ENCODE measurements at places on chromosomes 13 and 19. TPM values are rescaled to one million over a fixed set of nuclear protein-coding genes. Genes with fewer than 3 reads are reported as not detected.
A peak's percentile ranks its signal among the peaks of the same experiment; 100 is the strongest.

- no peak overlapping the region for H3K4me3 ChIP-seq
- H3K36me3 ChIP-seq, result no peaks in the 10 kb centered on the region
- no peaks in the 10 kb centered on the region for H3K27me3 ChIP-seq
- no peak for DNase-seq
Observed at GRCh38 chr13:30429721-30430694, 7.7 kb downstream of the UBE2L5 start.

- H3K4me1 ChIP-seq, result no peaks in the 10 kb centered on the region
- H3K36me3 ChIP-seq, result no peaks in the 10 kb centered on the region
- H3K27ac ChIP-seq, result no peak overlapping the region
- DNase-seq, result no peak
- H3K27me3 ChIP-seq, result peaks cover 2% of the 10 kb centered on the region
Observed at GRCh38 chr13:83182845-83183244, 699.4 kb downstream of the SLITRK1 start.

DNA sequence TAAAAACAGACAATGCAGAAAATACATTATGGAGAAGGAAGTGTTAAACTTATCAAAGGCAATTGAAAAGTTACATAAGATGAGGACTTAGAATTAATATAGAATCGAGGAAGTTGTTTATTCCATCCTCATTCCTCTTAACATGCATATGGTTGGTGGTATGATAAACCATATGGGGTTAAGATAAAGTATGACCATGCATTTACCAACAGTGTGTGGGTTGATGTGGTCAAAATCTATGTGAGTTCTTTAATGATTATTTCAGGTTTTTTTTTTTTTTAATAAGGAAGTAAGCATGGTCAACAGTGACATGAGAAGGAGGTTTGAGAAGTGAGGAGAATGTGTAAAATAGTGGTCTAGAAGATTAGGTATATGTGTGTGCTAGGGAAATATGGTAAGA is 94.5 kb downstream of the TDRD3 start:
- H3K36me3 ChIP-seq, result peaks cover 55% of the 10 kb centered on the region
- DNase-seq, result no peak
- H3K27ac ChIP-seq, result no peak overlapping the region

- H3K27ac ChIP-seq, result no peak overlapping the region
- H3K4me1 ChIP-seq, result no peaks in the 10 kb centered on the region
- H3K36me3 ChIP-seq, result no peaks in the 10 kb centered on the region
Observed at GRCh38 chr19:32816555-32817099, 52.9 kb downstream of the SLC7A9 start.

GRCh38 chr13:60150538-60150937 is 13.2 kb downstream of the DIAPH3 start:
- no peaks in the 10 kb centered on the region for H3K36me3 ChIP-seq
- no peak overlapping the region for H3K27ac ChIP-seq
- no peak overlapping the region for H3K4me3 ChIP-seq
- H3K27me3 ChIP-seq, result peaks cover 1% of the 10 kb centered on the region

- H3K27ac ChIP-seq, result peak overlapping the region; percentile 63
- H3K4me3 ChIP-seq, result peak overlapping the region; percentile 71
- peaks cover 2% of the 10 kb centered on the region for H3K27me3 ChIP-seq
Observed at GRCh38 chr19:2032296-2032941, 16.9 kb upstream of the BTBD2 start.

GRCh38 chr13:31093145-31093885 is 68.4 kb downstream of the HSPH1 start:
- DNase-seq, result no peak

- no peaks in the 10 kb centered on the region for H3K36me3 ChIP-seq
- no peaks in the 10 kb centered on the region for H3K27me3 ChIP-seq
- no peak overlapping the region for H3K27ac ChIP-seq
- no peak for DNase-seq
- no peak overlapping the region for H3K4me3 ChIP-seq
Observed at GRCh38 chr13:71316792-71317363, 550.1 kb downstream of the DACH1 start.

GRCh38 chr13:99027260-99027659 is 49.4 kb upstream of the DOCK9 start:
- no peak overlapping the region for H3K27ac ChIP-seq
- H3K4me3 ChIP-seq, result no peak overlapping the region

DNA sequence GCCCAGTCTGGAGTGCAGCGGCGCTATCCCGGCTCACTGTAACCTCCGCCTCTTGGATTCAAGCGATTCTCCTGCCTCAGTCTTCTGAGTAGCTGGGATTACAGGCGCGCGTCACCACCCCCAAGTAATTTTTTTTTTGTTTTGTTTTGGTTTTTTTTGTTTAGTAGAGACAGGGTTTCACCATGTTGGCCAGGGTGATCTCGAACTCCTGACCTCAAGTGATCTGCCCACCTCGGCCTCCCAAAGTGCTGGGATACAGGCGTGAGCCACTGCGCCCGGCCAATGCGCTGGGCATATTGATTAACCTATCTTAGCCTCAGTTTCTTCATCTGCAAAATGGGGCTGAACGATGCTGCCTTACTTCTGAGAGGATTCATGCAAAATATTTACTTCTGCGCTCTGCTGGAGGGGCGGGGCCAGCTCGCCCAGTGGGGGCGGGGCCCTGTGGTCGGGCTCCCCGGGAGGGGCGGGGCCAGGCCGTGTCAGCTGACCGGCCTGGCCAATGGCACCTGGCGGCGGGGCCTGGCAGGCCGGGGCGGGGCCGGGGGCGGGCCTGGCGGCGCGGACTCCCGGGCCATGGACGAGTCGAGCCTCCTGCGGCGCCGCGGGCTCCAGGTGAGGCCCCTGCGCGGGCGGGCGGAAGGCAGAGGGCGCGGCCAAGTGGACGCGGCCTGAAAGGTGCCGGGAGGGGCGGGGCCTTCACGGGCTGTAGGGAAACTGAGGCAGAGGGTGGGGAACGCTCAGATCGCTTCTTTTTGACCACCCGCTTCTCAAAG is at the start of gene MAST3:
Gene MAST3 (plus strand): TSS at position 562 of the 776 bp plus-strand sequence. CDS start 15 bp downstream, at position 577.
- DNase-seq, result peak; percentile 85
- peaks cover 2% of the 10 kb centered on the region for H3K27me3 ChIP-seq
- no peaks in the 10 kb centered on the region for H3K36me3 ChIP-seq
- peaks cover 22% of the 10 kb centered on the region for H3K4me1 ChIP-seq
- peak within 1 kb of the TSS; percentile 43 for H3K27ac ChIP-seq

DNA sequence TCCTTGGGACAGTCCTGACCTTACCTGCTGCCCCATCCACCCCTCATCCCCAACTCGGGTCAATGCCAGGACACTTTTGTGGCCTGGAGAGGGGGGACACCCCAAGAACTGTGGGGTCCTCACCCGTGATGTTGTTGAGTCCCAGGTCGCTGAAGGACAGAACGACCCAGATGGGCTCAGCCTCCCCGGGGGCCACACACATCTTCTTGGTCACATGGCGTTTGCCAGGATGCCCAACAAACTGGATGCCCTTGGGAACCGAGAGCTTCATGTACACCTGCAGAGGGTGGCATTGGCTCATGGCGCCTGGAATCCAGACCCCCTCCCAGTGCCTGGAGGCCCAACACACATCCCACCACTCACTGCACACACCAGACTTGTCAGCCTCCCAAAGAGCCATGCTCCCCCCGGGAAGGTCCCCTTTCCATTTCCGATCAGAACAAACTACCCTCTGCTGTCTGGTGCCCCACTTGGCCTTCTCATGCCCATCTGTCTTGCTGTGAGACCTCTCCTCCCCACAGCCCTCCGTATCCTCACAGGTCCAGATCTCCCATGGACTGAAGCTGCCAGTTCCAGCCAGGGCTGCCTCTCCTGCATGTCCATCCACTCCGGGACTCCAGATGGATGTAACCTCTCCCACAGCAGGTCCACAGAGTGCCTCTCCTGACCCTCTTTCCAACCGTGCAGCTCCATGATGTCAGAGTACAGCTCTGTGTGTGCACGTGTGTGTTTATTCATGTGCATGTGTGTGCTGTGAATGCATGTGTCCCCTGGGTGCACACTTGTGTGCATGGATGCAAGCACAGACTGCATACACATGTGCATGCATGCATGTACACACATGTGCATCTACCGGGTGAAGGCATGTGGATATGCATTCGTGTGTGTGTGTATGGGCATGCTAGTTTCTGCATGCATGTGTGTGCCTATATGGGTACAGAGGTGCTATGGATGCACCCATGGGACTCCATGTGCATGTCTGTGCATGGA is 58.4 kb downstream of the F2RL3 start:
- H3K4me3 ChIP-seq, result no peak overlapping the region
- peaks cover 5% of the 10 kb centered on the region for H3K27me3 ChIP-seq
- no peaks in the 10 kb centered on the region for H3K4me1 ChIP-seq
- H3K36me3 ChIP-seq, result no peaks in the 10 kb centered on the region
- H3K27ac ChIP-seq, result no peak overlapping the region

GRCh38 chr19:39156326-39157230 is 31.0 kb downstream of the PAK4 start:
- peak overlapping the region; percentile 61 for H3K27ac ChIP-seq
- H3K4me1 ChIP-seq, result peaks cover 35% of the 10 kb centered on the region
- H3K27me3 ChIP-seq, result peaks cover 8% of the 10 kb centered on the region

GRCh38 chr13:106534639-106535551 is 567 bp downstream of the EFNB2 start:
- peaks cover 25% of the 10 kb centered on the region for H3K4me1 ChIP-seq
- peaks cover 19% of the 10 kb centered on the region for H3K27me3 ChIP-seq
- H3K4me3 ChIP-seq, result peak overlapping the region; percentile 85

DNA sequence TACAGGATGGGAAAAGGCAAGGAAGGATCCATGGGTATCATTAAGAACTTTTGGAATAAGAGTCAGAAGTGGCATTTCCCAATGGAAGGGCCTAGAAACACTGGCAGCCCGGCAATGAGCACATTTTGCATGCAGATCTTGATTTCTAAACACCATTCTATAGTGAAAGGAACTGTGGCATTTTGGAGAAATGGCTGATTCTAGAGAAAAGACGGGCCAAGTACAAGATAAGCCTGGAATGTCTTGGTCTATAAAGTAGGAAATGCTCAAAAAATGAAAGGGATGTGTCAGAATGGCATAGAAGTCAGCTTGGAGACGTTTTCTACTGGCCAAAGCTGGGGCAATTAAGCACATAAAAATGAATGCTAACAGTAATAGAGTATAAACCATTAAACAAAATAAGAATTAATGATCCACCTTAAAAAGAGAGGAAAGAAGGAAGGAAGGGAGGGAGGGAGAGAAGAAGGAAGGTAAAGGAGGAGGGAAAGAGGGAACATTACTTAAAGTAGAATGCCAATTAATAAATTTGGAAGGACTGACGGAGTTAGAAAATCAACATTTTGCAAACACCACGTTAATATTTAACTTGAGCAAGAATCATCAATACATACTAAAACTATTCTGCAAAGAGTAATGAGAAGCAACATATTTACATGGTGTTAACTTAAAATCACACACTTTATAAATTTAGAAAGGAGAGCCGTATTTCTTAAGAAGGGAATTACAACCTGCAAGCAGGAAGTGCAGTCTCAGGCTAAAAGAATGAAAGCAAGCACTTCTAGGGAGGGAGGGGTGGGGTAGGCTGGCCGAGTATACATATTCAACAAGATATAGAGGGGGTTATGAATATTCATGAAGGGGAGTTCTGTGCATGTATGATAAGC is 78.9 kb downstream of the ANKRD10 start:
- no peak overlapping the region for H3K27ac ChIP-seq
- peaks cover 7% of the 10 kb centered on the region for H3K27me3 ChIP-seq
- H3K4me3 ChIP-seq, result no peak overlapping the region
- no peak for DNase-seq
- no peaks in the 10 kb centered on the region for H3K4me1 ChIP-seq

DNA sequence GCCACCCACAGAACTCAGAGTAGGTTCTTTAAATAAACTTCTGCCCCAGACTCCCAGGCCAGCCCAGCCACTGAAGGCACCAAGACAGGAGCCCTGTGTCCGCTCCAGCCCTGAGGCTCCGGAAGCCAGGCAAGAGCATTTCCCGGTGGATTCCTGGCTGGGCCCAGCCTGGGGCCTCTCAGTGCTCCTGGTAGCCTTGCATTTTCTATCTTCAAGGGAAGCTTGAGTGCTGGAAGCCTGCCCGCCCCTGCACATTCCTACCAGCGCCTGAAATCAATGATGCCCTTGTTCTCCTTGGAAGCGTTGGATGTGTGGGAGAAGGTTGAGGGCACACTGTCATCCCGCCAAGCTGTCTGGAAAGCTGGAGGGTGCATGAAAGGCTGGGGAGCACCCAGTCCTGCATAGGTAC is 70.3 kb downstream of the ALOX5AP start:
- peaks cover 2% of the 10 kb centered on the region for H3K27me3 ChIP-seq
- no peak overlapping the region for H3K27ac ChIP-seq
- no peak for DNase-seq
- no peaks in the 10 kb centered on the region for H3K36me3 ChIP-seq
- peaks cover 17% of the 10 kb centered on the region for H3K4me1 ChIP-seq

DNA sequence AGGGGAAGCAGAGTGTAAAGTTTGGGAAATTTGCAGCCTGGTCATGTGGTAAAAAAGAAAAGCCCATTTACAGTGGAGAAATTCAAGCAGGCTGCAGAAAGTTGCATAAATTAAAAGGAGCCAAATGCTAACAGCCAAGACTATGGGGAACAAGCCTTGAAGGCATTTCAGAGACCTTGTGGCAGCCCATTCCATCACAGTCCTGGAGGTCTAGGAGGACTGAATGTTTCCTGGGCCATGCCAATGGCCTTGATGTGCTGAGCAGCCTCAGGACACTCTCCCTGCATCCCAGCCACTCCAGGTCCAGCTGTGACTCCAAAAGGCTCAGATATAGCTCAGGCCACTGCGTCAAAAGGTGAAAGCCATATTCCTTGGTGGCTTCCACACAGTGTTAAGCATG is 1202.4 kb upstream of the ATXN8OS start:
- no peak for DNase-seq
- H3K4me3 ChIP-seq, result no peak overlapping the region
- no peaks in the 10 kb centered on the region for H3K4me1 ChIP-seq
- H3K27ac ChIP-seq, result no peak overlapping the region

- H3K27ac ChIP-seq, result no peak overlapping the region
- peaks cover 5% of the 10 kb centered on the region for H3K27me3 ChIP-seq
- H3K4me1 ChIP-seq, result peaks cover 14% of the 10 kb centered on the region
- H3K36me3 ChIP-seq, result no peaks in the 10 kb centered on the region
- no peak overlapping the region for H3K4me3 ChIP-seq
Observed at GRCh38 chr13:110520431-110521295, 40.9 kb downstream of the RAB20 start.

GRCh38 chr13:62137629-62138405 is 722.2 kb upstream of the PCDH20 start:
- no peaks in the 10 kb centered on the region for H3K36me3 ChIP-seq
- no peak overlapping the region for H3K4me3 ChIP-seq
- no peak overlapping the region for H3K27ac ChIP-seq
- no peaks in the 10 kb centered on the region for H3K27me3 ChIP-seq
- H3K4me1 ChIP-seq, result no peaks in the 10 kb centered on the region

- no peaks in the 10 kb centered on the region for H3K36me3 ChIP-seq
- H3K27me3 ChIP-seq, result no peaks in the 10 kb centered on the region
- H3K27ac ChIP-seq, result no peak overlapping the region
- peaks cover 8% of the 10 kb centered on the region for H3K4me1 ChIP-seq
- DNase-seq, result no peak
Observed at GRCh38 chr13:59531571-59532091, 632.1 kb downstream of the DIAPH3 start.

Gene KLK10
- polyA plus RNA-seq, result not detected

Gene FUT2
- not detected for polyA plus RNA-seq

Gene FFAR2
- 0.15 TPM for polyA plus RNA-seq

Gene SWSAP1
- polyA plus RNA-seq, result 8.7 TPM

Gene LRRC63
- polyA plus RNA-seq, result 1.1 TPM

Gene TMEM259
- 102 TPM for polyA plus RNA-seq

Gene LGI4
- polyA plus RNA-seq, result not detected

Gene MAG
- not detected for polyA plus RNA-seq

Gene BCAM
- polyA plus RNA-seq, result not detected

Measured in immature natural killer cell (primary cell).